ENCODE measurements at places on chromosomes 7 and 10.
A peak's percentile ranks its signal among the peaks of the same experiment; 100 is the strongest.

DNA sequence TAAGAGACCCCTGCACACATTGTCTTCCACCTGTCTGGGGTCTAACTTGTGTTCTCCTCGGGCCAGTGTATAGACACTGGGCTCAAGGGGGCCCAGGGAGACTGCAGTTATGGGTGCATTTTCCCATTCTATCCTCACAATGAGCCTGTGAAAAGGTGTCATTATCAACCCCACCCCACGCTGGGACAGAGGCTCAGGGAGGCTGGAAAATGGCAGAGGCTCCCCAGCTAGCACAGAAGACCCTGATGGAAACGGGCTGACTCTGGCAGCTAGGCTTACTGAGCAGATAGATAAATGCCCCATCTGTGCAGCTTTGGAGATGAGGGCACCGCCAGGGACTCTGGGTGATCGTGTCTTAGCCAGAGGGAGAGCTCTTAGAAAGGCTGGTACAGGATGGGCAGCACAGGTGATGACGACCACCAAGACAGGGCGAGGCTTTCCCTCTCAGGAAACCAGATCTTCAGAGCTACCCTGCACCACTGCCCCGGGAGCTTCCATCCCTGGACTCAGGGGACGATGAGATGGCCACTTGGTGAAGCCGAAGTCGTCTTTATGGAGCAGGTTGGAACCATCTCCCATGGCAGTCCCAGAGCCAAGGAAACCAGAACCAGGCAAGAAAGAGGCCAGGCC, 58.2 kb upstream of the CHST15 start:
- DNase-seq: no peak

DNA sequence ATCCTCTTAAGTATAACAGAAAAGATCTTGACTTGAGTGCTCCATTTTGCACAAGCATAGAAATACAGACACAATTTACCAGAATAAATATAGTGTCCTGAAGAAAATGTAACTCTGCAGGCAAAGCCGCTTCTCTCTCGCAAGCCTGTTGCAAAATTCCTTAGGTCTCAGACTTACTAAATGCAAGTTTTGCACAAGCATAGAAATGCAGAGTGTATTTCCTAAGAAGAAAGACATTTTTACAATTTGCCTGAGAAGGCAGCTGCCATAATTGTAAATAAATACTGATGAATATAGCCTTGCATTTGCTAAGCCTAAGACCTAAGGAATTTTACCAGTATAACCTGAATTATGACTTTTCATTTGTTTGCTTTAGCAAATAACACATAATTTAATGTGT, 67.1 kb downstream of the AGMO start:
- DNase-seq: no peak

- DNase-seq: peak; percentile 50
These were observed at the start of gene ADRA2A for GRCh38 chr10:111076682-111077478. Gene ADRA2A (plus strand): TSS chr10:111077029. CDS start chr10:111077997, 968 bp downstream.

- DNase-seq: no peak
These were observed 335.1 kb downstream of the BMPER start for GRCh38 chr7:34240417-34240816.

GRCh38 chr7:16638282-16639280, 7.0 kb downstream of the ANKMY2 start:
- DNase-seq: no peak

DNA sequence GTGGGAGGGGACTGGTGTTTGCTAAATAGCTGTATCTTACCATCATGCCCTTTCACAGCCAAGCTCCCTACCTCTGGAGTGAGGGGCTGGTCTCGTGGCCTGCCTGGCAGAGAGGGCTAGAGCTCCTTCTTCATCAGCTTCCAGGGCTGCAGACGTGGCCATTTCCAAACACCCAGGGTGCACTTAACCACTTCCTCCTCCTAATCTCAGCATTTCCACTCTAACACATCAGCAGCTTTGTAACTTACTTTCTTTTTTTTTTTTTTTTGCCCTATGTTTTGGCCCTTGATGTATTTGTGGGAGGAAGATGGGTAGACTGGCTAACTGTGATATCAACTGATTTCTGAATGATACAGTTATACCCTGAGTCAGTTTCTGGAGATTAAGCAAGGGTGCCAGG, 27.4 kb downstream of the LRRC4 start:
- no peak for DNase-seq

DNA sequence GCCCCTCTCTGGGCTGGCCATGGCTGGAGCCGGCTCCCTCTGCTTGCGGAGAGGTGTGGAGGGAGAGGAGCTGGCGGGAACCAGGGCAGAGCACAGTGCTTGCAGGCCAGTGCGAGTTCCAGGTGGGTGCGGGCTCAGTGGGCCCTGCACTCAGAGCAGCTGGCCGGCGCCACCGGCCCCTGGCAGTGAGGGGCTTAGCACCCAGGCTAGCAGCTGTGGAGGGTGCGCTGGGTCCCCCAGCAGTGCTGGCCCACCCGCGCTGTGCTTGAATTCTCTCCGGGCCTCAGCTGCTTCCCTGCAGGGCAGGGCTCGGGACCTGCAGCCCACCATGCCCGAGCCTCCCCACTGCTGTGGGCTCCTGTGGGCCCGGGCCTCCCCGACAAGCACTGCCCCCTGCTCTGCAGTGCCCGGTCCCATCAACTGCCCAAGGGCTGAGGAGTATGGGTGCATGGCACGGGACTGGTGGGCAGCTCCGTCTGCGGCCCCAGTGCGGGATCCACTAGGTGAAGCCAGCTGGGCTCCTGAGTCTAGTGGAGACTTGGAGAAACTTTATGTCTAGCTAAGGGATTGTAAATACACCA, 61.2 kb upstream of the AGR3 start:
- DNase-seq: no peak

DNA sequence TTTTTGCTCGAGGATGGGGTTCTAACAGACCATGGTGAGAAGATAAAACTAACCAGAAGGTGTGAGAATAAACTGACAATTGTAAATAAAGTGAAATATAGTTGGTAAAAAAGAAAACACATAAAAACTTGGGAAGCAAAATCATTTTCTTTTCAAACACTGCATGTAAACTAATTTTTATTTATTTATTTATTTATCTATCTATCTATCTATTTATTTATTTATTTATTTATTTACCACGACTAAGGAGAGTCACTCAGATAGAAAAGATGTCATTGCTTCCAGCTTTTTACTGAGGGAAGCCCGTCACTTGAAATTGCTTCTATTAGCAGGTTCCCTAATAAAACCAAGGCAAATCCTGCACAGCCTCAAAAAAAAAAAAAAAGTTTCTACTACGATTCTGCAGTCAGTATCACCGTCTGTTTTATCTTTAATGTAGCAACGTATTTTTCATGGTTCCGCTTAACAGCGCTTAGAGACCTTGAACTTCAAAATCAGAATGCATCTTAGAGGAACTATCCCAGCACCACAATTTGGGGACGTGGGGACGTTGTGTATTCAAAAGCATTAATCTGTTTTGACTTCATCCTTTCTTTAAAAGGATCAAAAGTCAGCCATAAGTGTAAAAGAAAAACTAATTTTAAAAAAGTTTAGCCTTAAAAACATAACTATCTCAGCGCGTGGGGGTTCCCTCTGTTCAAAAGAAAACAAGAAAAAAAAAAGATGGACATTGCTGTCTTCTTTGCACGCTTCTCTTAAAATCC, 33.3 kb upstream of the EBLN1 start:
- DNase-seq: no peak

GRCh38 chr7:69817121-69817520, 218.8 kb downstream of the AUTS2 start:
- no peak for DNase-seq

DNA sequence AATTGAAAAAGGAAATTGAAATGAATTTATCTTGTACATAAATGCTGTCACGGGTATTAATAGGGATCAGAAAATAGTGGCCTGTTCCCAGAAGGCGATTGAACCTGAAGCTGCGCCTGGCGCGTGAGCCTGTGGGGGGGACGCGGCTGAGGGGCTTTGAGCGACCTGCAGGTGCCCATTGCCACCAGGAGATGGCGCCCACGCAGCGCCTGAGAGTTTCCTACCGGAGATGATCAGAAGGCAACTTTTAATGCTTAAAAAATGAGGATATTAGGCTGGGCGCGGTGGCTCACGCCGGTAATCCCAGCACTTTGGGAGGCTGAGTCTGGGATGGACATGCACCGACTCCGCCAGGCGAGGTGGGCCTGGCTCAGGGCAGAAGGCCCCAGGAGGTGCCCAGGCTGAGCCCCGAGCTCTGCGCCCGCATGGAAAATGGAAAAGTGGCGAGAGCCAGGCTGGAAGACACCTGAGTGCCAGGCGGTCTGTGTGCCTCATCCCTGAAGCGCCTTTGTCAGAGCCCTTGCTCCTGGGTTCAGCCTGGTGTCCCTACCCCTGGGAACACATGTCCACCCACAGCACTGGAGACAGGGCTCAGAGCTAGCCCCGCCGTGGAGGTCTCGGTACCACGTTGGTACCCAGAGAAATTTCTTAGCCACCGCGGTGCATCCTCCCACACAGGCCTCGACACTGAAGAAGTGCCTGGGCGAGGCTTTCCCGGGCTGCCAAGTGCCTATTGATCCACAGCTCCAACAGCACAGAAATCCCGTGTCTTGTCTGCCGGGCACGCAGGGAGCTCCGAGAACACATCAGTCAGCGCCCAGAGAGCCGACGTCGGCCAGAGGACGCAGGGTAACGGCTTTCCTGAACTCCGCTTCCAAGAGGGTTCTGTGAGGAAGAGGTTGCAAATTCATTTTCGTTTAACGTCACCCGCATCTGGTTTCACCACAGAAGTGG, 117.4 kb downstream of the INPP5A start:
- peak; percentile 70 for DNase-seq

GRCh38 chr10:92382631-92383030, 91.7 kb downstream of the MARCHF5 start:
- DNase-seq: no peak
